Activated T-cell treated with anti-CD3 and anti-CD28 coated beads, Interleukin-2, amount 50 U/mL, for 1 hour (primary cell): ENCODE measurements at places on chromosomes 7 and 10.

- DNase-seq, result no peak
Observed at GRCh38 chr7:46710927-46711326, 789.9 kb upstream of the IGFBP3 start.

- no peak for DNase-seq
Observed at GRCh38 chr7:2309889-2310331, 4.3 kb downstream of the SNX8 start.

DNA sequence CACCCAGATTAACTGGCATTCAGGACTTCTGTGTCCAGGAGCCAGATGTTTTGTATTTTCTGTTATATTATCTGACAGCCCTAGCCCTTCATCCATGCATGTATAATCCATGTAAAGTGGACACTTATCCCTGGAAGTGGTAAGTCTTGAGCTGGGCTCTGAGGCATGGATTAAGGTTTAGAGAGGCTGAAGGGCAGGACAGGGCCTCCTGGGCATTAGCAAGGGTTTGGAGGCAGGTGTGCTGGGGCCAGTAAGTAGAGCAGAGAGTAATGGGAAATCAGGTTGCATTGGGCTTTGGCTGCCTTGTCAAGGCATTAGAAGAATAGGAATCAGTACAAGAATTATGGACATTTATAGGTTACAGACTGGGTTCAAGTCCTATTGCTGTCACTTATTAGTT is 138.0 kb downstream of the DYNC1I1 start:
- DNase-seq, result no peak

GRCh38 chr7:37534893-37535610 is 86.4 kb upstream of the ELMO1 start:
- no peak for DNase-seq

- no peak for DNase-seq
Observed at GRCh38 chr7:115740043-115740442, 290.5 kb downstream of the TFEC start.

- DNase-seq, result no peak
Observed at GRCh38 chr7:110688908-110689307, 402.0 kb upstream of the LRRN3 start.

DNA sequence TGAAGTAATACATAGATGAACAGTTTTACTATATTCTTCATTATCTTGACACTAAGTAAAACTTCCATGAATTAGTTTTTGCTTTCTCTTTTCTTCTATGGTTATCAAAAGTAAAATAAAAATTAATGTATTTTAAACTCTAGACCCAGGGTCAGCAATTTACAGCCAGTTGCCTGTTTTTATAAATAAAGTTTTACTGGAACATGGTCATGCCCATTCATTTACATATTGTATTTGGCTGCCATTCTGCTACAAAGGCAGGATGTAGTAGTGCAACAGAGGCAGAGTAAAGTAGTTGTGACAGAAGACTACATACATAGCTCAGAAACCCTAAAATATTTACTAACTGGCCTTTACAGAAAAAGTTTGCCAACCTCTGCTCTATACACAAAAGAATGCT is 98.8 kb downstream of the CNOT4 start:
- DNase-seq, result no peak

GRCh38 chr10:123073187-123073586 is 62.6 kb upstream of the HMX3 start:
- DNase-seq, result no peak

DNA sequence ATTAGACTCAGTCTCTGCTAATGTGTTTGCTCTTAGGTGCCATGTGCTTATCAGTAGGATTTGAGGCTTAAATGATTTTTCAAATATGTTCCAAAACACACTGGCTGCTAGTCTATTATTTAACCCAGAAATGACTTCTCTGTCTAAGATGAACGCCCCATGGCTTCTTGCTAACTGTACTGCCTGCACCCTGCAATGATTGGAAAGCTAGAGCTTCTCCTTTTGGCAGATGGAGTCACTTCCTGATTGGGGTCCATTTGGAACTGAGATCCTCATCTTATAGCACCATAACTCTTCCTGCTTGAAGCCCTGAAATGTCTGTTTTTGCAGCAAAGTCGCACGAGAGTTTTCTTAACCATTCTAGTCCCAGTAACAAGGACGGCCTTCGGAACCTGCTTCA is 186.5 kb upstream of the ADO start:
- DNase-seq, result no peak
